ENCODE measurements at places on chromosomes 2 and 18.
A peak's percentile ranks its signal among the peaks of the same experiment; 100 is the strongest.

GRCh38 chr2:122236152-122236874 lies 480.9 kb downstream of the TSN start:
- DNase-seq, result no peak

GRCh38 chr2:25323042-25323514 lies 18.6 kb downstream of the DNMT3A start:
- no peak for DNase-seq

DNA sequence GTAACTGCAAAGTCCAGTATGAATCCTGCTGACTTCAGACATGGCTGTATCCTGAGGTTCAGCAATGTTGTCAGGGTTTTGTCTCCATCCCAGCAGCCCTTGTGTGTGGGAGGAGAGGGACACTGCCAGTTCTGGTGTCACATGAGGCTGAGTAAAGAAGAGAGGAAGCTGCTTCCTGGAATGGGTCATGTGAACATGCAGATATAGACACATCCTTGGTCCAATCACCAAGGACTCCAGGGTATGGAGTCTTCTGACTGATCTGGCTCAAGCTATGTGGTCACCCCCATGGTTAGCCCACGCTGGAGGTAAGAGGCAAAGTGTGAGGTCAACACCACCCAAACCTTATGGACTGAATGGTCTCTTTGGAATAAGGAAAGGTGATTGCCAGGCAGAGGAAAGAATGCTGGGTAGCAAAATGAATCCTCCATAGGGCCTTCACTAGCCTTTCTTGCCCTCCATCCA lies 134.4 kb upstream of the SLC1A4 start:
- DNase-seq, result no peak

DNA sequence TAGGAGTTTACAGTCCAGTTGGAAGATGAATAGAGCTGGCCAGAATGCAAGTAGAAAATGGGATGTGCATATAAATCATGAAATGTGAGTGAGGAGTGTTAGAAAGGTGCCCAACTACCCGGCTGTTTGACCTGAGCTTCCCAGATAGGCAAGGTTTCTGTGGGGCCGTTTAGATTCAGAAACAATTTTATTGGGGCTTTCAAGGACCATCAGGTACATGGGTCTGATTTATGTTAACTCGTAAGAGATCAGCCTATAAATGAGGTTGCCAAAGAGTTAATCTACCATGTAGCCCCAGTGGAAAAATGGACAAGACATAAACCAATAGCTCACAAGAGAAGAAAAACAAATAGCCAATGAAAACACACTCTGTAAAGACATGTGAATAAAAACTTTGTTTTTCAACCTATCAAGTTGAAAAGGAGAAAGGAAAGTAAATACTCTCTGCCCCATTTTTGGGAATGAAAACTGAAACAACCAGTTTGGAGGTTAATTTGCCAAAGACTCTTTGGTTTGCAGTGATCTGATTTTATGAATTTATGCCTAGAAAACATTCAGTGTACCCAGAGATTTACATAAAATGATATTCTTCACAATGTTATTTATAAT lies 77.4 kb downstream of the TMEM247 start:
- DNase-seq, result no peak

GRCh38 chr18:10197097-10197496 lies 257.3 kb upstream of the APCDD1 start:
- DNase-seq, result no peak

GRCh38 chr18:42052122-42052708 lies 97.2 kb downstream of the PIK3C3 start:
- DNase-seq, result no peak

GRCh38 chr18:26357960-26358359 lies 131.7 kb downstream of the TAF4B start:
- no peak for DNase-seq

DNA sequence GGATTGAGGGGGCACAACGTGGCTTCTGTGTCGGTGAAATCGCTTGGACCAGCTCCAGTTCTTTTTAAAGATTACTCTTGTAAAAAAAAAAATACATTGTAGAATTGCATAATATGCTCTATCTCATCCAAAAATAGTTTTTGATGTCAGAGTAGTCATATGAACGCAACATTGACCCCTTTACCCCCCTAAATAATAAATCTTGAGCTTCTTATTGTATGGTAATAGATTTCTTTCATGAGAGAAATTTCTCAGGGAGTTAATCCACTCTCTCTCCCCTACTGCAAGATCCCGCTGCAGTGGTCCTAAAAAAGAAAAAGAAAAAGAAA lies 50.2 kb upstream of the PAIP2B start:
- DNase-seq, result no peak

DNA sequence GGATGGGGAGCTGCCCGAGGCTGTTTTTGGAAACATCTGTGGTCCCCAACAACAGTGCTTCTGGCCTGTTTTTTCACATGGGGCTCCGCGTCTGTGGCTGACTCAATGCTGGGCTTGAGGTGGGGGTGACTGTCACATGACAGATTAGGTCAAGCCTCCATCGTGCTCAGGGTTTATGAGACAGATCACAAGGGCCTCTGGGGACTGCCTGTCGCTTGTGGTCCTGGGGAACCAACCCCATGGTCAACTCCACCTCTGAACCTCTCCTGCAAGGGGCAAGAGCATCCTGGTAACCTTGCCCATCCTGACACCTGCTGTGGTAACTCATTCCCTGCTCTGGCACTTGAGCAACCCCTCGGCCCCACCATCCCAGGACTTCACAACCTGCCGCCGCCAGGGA lies 47.6 kb upstream of the SH3RF3 start:
- DNase-seq, result no peak

- no peak for DNase-seq
Observed at GRCh38 chr2:120678251-120678650, 57.4 kb upstream of the GLI2 start.

DNA sequence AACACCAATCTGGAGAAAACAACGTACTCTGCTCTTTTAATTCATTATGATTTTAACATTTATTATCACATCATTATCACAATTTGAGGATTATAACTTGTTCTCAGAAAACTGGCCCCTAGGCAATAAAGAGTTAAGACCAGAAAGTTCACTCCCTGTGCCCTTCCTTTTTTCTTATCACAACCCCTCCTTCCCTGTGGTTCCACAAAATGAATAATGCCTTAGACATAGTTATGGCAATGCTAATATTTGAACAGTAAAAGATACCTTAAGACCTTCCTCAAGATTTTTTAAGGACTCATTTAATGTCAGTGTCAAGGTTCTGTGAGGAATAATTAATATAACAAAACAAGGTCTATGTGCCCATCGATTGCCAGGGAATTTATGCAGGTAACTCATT lies 596.2 kb downstream of the ARHGAP15 start:
- DNase-seq, result no peak

- no peak for DNase-seq
Observed at GRCh38 chr2:75705921-75706320, 4.8 kb downstream of the GCFC2 start.

DNA sequence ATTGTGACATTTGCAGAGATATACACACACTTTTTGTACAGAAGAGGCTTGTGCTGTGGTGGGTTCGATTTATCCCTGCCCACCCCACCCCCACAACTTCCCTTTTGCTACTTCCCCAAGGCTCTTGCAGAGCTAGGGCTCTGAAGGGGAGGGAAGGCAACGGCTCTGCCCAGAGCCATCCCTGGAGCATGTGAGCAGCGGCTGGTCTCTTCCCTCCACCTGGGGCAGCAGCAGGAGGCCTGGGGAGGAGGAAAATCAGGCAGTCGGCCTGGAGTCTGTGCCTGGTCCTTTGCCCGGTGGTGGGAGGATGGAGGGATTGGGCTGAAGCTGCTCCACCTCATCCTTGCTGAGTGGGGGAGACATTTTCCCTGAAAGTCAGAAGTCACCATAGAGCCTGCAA lies 40.0 kb downstream of the STEAP3 start:
- no peak for DNase-seq

GRCh38 chr2:5777131-5777535 lies 84.9 kb downstream of the SOX11 start:
- no peak for DNase-seq

DNA sequence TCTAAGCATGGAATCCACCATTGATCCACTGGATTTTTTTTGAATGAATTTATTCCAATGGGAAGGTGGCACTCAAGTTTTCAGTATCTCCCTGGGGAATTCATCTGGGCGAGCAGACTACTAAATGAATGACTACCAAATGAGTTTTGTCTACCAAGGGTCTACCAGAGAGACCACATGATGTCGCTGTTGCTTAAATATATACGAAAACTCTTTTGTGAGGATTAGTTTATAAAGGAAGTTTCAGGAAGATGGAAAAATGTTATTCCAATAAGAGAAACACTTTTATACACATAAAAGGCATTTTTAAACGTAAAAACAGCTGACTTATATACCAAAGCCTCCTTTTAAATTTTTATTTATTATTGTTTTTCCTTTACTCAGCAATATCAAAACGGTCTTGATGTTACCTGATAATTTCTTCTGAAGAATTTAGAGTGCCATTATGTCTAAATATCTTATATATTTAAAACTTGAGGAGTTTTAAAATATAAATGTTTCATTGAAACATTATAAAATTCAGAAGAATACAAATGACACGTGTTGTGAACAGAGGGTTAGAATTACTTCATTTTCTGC lies 139.7 kb downstream of the HRH4 start:
- DNase-seq, result peak; percentile 50

- DNase-seq, result no peak
Observed at GRCh38 chr2:181058378-181059269, 78.2 kb downstream of the UBE2E3 start.

DNA sequence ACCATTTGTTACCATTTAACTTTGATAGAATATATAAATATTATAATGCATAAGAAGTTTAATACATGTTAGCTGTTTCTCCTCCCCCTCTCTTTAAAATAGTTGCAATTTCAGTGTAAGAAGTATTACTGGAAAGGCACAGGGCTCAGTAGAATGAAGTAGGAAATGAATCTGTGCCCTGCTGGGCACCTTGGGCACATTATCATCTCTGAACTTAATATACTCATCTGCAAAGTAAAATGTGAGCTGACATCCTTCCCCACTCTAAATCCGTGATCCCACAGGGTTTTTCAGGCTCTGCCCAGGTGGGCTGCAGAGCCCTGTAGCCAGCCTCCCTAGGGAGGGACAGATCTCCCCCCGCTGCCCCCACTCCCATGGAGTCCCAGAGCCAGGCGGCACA lies 56.8 kb downstream of the DPP4 start:
- no peak for DNase-seq

DNA sequence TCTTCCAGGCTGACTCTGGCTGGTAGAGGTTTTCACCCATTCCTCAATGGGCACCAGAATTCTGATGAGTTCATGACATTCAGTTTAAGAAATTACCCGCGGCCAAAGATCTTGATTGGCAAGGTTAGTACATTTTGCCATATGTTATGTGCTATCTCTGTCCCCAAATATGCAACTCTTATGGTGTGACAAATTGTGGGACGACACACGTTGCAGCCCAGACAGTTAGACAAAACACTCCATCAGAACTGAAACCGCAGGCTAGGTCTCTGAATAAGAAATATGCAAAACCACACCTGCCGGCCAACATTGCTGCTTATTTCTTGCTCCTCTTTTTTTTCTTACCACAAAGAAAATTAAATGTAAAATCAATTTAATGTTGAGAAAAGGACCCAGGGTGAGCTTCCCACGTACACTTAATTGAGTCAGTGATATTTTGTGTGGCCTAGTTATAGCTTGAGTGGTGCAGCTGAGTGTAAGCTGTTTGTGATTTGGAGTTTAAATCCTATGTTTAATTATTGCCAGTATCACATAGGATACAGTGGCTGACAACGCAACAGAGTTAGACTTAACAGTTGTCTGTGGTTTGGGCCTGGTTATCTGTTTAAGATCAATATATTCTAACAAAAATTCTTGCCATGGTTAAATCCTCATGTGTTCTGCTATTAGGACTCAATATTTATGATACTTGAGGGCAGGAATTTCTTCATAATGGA lies 35.7 kb upstream of the LTBP1 start:
- no peak for DNase-seq

DNA sequence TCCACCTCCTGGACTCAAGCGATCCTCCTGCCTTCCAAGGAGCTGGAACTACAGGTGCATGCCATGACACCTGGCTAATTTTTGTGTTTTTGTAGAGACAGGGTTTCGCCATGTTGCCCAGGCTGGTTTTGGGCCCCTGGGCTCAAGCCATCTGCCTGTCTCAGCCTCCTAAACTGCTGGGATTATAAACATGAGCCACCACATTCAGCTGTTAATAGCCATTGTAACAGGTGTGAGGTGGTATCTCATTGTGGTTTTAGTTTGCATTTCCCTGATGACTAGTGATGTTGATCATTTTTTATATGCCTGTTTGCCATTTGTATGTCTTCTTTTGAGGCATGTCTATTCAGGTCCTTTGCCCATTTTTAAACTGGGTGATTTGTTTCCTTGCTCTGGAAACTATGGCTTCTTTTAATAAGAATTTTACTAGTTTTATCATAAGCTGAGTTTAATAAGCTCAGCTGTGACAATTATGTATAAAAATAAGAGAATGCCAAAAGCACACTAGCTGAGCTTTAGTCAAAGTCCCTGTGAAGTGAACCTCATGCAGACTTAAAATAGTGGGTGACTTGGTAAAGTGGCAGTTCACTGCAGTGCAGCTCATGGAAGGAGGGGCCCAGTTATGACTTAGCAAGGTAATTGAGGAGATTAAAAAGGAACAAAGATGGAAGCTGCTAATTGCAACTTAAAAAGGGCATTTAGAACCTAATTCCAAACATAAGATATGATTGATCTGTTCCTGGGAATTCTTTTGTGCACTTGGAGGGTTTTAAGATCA lies 465.1 kb downstream of the TGIF1 start:
- no peak for DNase-seq

DNA sequence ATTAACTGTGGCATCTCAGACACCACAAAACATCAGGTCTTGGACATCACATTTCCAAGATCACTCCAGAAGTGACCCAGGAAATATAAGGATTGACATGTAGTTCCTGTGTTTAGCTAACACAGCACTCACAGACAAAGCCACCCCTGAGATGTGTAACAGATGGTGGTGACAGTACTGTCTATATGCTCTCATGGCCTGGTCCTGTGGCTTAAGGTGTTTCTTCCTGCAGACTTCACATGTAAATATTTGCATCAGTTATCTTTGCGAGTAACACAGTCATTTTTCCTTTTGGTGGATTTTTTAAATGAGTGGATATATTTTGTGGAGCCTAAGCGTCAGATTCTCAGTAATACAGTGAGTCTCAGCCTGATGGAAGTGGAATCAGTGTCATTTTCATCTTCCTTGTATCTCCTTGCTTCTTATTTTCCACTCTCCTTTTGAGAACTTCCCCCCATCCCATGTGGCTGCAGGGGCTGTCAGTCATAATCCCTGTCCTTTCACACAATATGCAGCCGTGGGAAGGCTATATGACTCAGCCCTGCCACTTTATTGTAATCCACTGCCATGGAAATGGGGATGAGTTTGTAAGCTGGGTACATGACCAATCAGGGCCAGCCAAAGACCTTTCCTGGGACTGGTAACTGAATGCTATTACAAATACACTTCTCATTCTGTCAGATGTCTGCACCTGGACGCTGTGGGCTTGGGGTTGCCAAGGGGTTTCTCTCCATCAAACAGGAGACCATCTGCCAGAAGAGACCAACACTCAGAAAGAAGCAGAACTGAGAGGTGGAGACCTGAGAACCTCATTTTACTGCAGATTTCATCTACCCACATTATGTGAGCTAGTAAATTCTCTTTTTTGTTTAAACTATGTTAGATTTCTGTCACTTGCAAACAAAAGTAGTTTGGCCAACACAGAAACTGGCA lies 74.3 kb downstream of the ICOS start:
- DNase-seq, result no peak
